NCI-H345 (cell line): ENCODE measurements at places on chromosomes 4 and X.

DNA sequence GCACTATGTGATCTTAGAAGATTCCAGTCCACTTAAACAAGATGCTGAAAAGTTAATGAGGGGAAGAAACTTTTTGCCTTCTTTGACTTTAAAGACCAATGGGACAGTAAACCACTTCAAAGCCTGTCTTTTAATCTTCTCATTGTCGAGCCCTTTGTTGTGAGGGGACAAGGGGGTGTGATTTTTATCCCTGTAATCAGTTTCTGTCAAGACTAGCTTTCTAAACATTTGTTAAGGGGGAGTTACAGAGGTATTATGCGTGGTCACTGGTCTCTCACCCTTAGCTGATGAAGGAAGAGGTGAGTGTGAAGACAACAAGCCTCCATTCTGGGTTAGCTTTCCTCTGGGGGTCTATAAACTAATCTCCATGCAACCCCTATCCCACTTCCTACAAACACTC, 409.3 kb downstream of the ARHGAP24 start:
- DNase-seq: no peak

DNA sequence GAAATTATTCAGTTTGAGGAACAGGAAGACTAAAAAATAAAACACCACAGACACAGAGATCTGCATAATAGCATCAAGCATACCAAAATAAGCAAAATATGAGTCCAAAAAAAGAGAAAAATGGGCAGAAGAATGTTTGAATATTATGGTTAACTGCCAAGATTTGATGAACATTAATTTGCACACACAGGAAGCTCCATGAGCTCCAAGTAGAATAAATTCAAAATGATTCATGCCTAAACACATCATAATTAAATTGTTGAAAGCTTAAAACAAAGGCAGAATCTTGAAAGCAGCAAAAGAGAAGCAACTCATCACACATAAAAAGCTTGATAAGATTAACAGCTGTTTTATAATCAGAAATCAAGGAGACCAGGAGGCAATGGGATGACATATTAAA, 156.6 kb upstream of the ARSJ start:
- DNase-seq: no peak

DNA sequence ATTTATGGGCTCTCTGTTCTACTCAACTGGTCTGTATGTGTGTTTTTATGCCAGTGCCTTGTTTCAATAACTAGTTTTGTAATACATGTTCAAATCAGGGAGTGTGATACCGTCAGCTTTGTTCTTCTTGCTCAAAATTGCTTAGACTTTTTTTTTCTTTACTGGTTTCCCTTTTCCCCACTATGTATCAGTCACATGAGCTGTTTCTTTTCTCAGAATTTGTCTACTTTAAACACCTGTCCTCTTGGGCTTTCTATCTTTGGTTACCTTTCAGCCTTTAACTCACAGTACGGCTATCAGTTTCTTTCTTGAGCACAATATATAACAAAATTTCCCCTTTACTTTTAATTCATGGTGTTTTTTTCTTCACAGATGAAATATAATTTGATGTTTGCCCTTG, 5.4 kb upstream of the GLRA3 start:
- no peak for DNase-seq

- no peak for DNase-seq
Measured at GRCh38 chr4:108849611-108850168, 86.8 kb upstream of the ETNPPL start.

GRCh38 chr4:169099771-169100180, 89.7 kb upstream of the CBR4 start:
- no peak for DNase-seq

- no peak for DNase-seq
Measured at GRCh38 chrX:150936556-150936955, 38.1 kb upstream of the CD99L2 start.

GRCh38 chr4:498328-498904, 540 bp downstream of the ZNF721 start:
- no peak for DNase-seq

- no peak for DNase-seq
Measured at GRCh38 chrX:3046253-3047240, 5.3 kb downstream of the ARSF start.

GRCh38 chrX:97685753-97686152, 802.0 kb downstream of the RPA4 start:
- peak; percentile 14 for DNase-seq

DNA sequence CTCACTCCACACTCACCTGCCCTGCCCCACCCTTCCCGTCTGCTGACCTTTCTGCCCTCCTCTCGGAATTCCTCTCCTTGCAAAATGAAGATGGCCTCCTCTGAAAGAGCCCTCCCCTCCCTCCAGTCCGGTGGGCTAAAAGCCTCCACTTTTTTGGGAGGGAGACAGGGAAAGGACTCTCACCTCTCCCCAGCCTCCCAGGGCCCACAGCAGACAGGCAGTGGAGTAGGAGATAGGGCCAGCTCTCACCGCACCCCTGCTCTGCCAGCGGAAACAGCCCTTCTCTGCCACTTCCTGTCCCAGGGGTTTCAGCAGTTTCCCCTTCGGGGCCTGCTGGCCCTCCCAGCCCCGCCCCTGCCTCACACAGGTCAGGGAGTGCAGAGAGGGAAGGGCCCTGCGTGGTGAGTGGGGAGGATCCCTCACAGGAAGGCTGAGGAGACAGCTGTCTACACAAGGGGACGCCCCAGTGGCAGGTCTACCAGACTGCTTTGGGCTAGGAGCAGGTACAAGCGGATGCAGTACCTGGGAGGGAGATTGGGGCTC, 18.2 kb downstream of the ELF4 start:
- no peak for DNase-seq

DNA sequence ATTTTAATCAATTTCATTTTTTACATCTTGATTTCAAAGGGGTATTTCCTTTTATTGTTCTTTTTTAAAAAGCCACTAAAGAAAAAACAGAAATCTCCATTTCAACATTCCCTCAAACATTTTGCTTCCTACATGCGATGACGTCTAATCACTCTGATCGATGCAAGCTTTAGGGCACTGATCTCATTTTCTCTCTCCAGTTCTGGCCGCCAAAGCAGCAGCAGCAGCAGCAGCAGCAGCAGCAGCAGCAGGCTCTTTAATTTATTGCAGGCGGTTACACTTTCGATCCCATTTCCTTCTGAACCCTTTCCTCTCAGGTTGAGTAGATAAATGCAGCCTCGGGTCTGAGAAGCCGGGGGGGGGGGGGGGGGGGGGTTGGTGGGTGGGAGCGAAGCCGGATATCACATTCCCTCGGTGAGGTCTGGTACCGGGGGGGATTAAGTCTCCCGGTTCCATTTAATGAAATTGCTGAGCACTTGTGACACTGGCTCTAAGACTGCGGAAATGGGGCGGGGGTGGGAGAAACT, 3.4 kb upstream of the PCDH7 start:
- peak; percentile 62 for DNase-seq

DNA sequence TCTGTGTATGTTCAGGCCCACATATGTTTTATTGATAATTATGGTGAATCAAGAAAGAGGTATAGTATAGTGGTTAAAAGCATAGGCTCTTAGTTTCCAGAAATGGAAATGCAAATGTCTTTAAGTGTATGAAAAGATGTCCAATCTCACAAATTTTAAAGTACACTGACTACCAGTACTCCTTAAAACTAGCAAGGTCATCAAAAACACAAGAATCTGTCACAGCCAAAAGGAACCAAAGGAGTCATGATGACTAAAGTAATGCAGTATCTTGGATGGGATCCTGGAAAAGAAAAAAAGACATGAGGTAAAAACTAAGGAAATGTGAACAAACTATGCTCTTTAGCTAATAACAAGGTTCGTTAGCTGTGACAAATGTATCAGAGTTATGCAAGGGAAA, 661 bp upstream of the RBM41 start:
- no peak for DNase-seq

- peak; percentile 29 for DNase-seq
Measured at GRCh38 chr4:186701273-186701672, 22.4 kb downstream of the FAT1 start.

DNA sequence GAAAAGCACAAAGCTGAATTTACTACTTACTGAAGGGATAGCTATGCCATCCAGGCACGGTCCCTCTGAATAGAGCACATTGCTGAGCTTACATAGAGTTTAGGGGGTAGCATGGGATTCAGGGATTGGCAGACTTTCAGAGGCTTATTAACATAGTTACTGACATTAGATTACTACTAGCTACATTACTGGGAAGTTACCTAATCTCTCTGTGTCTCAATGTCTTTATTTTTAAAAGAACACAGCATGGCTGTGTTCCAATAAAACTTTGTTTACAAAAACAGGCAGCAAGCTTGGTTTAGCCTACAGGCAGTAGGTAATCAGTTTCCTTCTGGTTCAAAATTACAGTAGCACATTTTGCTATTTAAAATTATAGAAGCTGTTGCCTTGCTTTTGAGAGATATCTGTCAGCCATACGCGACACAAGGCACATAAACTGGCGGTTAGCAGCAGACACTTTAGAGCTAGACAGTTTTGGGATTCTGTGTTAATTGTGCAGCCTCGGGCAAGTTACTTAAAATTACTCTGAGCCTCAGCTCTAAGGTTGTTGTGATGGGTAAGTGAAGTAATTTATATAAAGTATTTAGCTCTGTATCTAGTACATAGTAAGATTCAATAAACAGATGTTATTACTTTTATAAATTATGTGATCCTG, 6.9 kb downstream of the KLHL8 start:
- no peak for DNase-seq

GRCh38 chr4:86092684-86093083, 267.2 kb downstream of the MAPK10 start:
- no peak for DNase-seq

DNA sequence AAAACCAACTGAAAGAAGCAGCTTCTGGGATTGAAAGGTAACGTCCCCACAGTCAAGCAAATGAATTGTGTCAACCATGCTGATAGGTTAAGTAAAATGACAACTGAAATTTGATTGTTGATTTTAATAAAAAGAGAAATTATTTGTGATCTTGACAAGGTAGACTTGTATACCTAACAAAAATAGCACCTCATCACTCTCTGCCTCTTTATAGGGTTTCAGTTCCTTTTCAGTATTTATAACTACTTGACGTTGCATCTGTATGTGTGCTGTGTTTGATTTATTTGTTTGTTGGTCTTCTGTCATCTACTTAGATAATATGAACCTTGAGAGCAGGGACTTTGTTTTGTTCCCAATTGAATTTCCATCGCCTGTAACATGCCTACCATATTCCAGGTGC, 7.9 kb upstream of the PPP3CA start:
- DNase-seq: no peak

- no peak for DNase-seq
Measured at GRCh38 chrX:82218361-82218760, 1016.5 kb downstream of the SH3BGRL start.

DNA sequence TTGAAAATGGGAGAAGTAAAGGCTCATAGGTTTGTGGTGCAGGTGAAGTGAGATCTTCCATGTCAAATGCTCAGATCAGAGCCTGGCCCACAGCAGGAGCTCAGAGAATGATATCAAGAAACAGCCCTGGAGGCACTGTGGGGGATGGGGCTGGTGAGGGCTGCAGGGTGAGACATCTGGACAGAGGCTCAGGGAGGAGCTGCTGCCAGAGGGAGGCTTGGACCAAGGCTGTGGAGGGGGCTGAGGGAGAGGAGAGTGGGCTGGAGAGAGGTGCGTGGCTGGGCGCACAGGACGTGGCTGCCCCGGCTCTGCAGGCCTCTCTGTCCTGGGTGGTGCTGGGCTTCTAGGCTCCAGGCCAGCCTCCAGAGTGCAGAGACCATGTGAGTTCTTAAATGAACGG, 5.6 kb downstream of the SORCS2 start:
- DNase-seq: no peak

- no peak for DNase-seq
Measured at GRCh38 chr4:158798062-158798461, 29.2 kb downstream of the FNIP2 start.
